Activated B cell treated with CpG ODN at 0.5 μM for 24 hours (primary cell): ENCODE measurements at places on chromosomes 5 and 9.

- no peak for DNase-seq
Observed at GRCh38 chr5:163105456-163105855, 331.9 kb upstream of the CCNG1 start.

DNA sequence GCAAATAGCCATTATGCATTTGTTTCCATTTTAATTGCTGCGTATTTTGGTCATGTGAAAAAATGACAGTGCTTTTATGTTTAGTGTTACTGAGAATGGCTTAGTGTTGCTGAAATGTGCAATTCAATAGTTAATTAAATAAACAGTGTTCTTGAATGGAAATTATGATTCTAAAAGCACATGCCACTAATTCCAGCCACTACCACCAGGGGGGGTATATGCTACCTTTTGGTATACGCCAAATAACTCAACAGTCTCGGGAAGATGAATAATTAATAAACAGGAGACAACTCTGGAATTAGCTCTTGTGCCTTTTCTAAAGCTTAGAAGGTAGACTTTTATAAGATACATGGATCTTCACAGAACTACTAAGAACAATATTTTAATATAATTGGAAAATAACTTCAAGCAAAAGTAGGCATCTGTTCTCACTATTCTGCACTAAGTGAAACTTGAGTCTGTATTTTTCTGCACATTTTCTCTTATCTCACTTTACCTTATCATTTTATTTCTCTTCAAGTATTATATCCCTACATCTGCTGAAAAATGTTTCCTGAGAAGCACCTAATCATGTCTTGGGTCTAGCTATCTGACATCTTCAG is 83.5 kb upstream of the MINAR2 start:
- DNase-seq = no peak

- no peak for DNase-seq
Observed at GRCh38 chr5:10579536-10580521, 16.0 kb downstream of the ANKRD33B start.

DNA sequence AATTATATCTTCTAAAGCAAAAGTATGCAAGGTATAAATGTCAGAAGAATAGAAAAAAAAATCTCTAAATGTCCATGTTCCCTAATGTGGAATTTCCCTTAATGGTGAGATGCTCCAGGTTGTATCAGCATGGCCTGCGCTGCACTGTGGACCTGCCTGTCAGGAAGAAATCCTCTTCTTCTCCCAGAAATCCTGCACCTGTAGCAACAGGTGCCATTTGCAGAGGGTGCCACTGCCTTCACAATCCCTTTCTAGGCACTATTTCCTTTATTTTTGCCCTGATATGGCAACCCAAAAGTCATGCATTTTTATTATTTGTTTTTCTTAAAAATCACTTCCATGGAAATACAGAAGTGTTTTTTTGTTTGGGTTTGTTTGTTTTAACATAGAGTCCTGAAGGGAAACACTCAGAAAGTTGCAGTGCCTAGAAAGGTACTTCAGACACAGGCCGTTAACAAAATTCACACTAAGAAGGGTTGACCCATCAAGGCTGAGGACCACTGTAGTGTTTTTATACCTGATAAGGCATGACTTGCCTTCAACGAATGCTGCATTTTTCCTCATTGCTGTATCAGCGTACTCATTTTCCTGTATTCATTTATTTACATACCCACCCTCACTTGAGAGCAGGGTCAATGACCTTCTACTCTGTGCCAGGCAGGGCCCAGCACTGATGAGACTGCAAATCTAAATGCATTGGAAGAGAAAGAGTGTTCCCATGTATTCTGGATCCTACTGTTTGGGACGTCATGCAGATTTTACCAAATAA is 177.8 kb downstream of the SNX18 start:
- no peak for DNase-seq

- DNase-seq = no peak
Observed at GRCh38 chr5:143236682-143237081, 166.8 kb downstream of the NR3C1 start.

DNA sequence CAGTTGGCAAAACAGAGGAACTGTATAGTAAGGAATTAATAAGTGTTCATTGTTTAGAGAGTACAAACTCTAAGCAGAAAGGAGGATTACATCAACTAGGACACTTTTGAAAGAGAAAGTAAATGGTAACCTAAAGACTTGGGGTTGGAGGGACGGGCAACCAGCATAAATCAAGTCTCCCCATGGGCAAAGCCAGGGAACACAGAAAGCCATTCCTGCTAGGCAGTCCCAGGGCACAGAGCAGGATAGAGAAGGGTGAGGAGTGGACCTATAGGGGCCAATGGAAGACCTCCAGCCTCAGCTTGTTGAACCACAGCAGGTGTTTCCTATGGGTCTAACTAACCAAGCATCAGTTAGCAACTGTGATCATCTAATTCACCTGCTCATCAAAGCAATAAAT is 9.2 kb upstream of the ERAP1 start:
- no peak for DNase-seq

GRCh38 chr9:97594381-97594921 is 38.7 kb downstream of the TSTD2 start:
- DNase-seq = no peak

DNA sequence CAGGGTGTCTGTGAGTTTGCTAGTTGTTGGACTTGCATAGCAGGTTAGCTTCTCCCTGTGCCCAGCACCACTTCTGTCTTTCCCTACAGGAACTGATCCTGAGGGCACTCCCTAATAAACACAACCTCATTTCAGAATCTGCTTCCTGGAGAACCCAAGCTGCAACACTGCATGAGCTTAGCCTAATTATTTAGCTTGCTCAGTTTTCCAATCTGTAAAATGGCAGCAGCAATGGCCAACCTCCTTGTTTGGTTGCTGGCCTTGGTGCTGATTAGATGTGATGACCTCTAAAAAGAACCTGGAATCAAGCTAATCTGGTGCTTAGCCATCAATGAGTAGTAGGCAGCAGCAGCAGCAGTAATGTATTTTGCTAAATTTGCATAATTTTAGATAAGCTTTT is 133.9 kb downstream of the ADCY2 start:
- DNase-seq = no peak
